ENCODE measurements at places on chromosomes 6 and 20.

- DNase-seq, result peak; percentile 5
These were observed 67.1 kb downstream of the ESF1 start for GRCh38 chr20:13717631-13718044.

DNA sequence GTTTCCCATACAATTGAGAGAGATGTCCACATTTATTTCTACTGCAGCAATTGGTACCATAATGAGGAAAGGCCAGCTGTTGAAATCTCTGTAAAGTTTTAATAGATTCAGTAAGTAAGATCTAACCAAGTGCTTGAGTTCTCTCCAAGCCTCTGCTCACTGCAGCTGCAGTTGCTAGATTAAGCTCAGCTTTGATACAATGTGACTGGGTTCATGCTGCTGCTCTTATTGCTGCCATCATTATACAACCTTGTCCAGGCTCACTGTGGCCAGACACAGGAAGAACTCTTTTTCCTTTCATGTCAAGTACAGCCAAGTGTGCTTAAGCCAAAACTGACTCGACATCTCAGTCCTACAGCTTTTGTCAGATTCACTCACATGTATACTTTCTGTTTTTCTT lies 423.5 kb downstream of the GJA1 start:
- DNase-seq, result no peak

DNA sequence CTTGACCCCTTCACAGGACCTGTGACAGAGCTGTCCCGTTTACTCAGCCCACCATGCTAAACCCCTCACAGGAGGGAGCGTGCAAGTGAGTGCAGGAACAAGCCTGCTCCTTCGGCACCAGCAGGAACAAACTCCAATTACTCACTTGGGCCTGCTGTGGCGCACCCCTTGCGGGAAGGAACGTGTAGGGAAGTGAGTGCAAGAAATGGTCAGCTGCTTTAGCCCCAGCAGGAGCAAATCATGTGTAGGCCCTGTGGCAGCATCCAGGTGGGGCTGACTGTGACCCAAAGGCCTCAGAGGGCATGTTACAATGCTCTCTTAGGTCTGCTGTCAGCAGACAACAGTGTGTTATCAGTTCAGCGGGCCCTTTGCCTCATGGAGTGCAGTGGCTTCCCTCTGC lies 574.4 kb downstream of the PRKN start:
- DNase-seq, result no peak

GRCh38 chr20:2708665-2709064 lies 16.1 kb downstream of the EBF4 start:
- no peak for DNase-seq

DNA sequence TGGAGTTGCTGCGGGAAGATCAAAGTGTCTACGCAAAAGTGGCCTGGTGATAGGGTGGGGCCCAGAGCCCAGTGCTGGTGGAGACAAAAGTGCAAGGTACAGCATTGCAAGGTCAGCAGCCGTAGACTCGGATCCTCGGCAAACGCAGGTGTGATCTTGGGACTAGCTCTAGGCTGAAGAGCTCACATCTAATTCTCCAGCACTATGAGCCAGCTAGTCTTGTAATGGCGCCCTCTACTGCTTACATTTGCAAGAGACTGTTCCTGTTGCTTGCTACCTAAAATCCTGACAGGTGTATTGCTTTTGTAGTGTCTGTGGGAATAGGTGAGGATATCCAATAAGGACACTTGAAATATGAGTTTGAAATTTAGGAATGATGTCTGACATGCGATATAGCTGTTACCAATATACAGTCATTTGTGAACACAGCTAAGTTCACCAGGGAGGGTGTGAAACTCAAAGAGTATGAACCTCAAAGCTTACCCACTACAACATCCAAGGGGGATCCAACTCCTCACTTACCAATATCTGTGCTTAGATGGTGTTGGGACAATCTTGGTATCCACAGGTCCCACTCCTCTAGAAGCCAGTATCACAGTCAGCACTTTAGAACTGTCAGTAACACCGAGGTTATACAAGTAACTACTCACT lies 58.4 kb downstream of the PDE7B start:
- DNase-seq, result peak; percentile 69

DNA sequence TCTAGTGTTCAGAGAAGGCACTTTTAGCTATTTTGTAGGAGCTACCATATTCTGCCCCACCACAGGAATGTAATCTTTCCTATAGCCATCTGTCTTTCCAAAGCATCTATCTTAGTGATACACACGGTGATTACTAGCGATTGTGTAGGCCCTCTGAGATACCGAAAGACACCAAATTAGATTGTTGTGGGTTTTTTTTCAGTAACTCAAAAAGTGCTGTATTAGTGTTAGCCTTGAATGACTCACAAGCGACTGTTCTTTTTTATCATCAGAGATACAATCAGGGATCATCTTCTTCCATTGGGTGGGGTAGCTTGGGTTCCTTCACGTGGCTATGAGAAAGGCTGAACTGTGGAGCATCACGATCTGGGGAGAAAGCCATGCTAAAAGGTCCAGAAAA lies 160.2 kb downstream of the MTFR2 start:
- DNase-seq, result peak; percentile 61

GRCh38 chr6:154408891-154409500 lies 52.4 kb upstream of the IPCEF1 start:
- DNase-seq, result peak; percentile 65

GRCh38 chr6:159229651-159230051 lies 60.5 kb downstream of the FNDC1 start:
- no peak for DNase-seq

DNA sequence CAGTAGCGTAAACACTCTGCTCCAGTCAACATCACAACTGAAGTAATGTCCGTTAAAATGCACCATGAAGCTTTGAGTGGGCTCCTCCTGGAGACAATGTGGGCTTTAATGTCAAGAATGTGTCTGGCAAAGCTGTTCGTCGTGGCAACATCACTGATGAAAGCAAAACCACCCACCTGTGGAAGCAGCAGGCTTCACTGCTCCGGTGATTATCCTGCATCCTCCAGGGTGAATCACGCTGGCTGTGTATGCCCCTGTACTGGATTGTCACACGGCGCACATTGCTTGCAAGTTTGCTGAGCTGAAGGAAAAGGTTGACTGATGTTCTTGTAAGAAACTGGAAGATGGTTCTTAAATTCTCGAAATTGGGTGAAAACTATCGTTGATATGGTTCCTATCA lies 128.5 kb downstream of the MOXD1 start:
- DNase-seq, result no peak

DNA sequence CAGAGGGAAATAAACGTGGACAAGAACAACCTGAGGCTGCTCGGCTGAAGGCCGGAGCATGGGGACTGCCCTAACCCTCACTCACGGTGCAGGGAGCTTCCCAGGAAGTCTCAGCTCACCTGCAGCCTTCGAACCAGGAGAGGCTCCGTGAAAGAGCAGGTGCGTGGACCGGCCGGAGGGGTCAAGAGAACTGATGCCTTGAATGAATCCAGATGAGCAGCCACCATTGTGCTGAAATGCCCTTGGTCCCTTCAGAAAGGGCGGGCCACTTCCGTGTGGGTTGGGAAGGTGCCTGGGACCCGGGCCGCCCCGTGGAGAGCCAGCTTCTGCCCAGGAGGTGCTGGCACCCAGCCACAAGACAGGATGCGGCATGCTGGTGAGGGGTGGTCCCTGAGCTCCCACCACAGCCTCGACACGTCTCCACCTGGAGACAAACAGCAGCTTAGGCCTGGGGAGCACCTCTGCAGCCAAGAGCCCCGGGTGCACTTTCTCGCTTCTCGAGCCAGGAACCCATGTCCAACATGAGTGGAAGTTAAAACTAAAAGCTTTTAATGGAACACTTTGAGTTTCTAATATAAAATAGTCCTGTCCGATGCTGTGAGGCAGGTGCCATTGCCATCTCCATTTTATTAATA lies 83.5 kb downstream of the TTLL2 start:
- no peak for DNase-seq

- no peak for DNase-seq
These were observed 5.5 kb downstream of the CPXM1 start for GRCh38 chr20:2794866-2795447.

DNA sequence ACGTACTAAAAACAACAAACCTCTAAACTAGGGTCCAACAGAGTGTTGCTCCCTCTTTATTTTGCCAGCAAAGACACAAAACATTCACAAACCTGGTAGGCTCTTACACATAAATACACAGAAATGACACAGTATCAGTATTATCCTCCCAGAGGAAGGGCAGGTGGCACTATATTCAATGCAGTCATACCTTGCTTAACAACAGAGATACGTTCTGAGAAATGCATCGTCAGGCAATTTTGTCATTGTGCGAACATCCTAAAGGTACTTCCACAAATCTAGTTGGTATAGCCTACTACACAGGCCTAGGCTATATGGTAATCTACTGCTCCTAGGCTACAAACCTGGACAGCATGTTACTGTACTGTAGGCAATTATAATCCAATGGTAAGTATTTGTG lies 9.6 kb downstream of the ZBTB2 start:
- no peak for DNase-seq

GRCh38 chr6:159829526-159829925 lies 29.4 kb downstream of the PNLDC1 start:
- no peak for DNase-seq

GRCh38 chr6:30857549-30857948 lies 26.8 kb upstream of the DDR1 start:
- DNase-seq, result no peak

All from iris pigment epithelial cell (primary cell).